ENCODE measurements at places on chromosomes 2 and 18. TPM values are rescaled to one million over a fixed set of nuclear protein-coding genes. Genes with fewer than 3 reads are reported as not detected.

The CNTNAP5 gene
- total RNA-seq: not detected

The GCKR gene
- not detected for total RNA-seq

The IL1R2 gene
- not detected for total RNA-seq

The SPATS2L gene
- 150 TPM for total RNA-seq

The WNT10A gene
- 1.5 TPM for total RNA-seq

The GAREM2 gene
- 3.8 TPM for total RNA-seq

The CCDC142 gene
- 12.5 TPM for total RNA-seq

The NT5C1B gene
- not detected for total RNA-seq
